ENCODE measurements at places on chromosomes 3 and 15. TPM values are rescaled to one million over a fixed set of nuclear protein-coding genes. Genes with fewer than 3 reads are reported as not detected.

DNA sequence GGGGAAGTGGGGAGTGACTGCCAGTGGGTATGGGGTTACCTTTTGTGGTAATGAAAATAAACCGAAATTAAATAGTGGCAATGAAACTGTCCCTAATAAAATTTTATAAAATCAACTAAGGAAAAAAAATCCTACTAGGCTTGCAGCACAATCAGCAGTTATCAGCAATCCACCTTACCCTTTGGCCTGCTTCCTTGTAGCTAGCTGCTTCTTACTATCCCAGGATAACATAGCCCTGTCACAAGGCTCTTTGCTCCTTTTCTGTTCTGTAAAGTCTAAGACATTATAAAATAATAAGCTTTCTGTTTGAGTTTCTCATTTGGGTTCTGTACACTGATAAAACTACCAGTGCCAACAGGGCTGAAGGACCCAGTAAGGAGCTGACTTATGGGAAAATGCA lies 23.0 kb upstream of the CTXND1 start:
- H3K27ac ChIP-seq: no peak overlapping the region
- H3K4me1 ChIP-seq: no peaks in the 10 kb centered on the region
- no peak for DNase-seq
- no peak overlapping the region for H3K4me3 ChIP-seq
- H3K36me3 ChIP-seq: no peaks in the 10 kb centered on the region

DNA sequence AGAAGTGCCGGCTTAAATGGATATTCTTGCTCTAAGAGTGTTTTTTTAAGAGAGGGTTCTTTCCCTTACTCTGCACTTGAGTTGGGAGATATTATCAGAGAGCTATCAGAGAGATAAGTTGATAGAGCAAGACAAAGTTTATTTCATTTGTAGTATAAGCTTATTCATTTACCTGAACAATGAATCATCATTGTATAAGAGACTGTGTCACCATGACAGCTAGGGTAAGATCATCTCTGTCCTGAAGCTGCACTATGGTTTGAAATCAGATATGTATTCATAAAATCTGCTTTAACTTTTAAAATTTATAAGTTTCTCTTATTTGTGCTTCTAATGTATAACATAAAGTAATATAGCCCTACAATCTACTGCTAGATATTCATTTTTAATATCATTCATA lies 128.1 kb upstream of the ARL6 start:
- H3K36me3 ChIP-seq: no peaks in the 10 kb centered on the region
- H3K4me3 ChIP-seq: no peak overlapping the region
- H3K27ac ChIP-seq: no peak overlapping the region

- H3K4me1 ChIP-seq: no peaks in the 10 kb centered on the region
- H3K27ac ChIP-seq: no peak overlapping the region
- H3K36me3 ChIP-seq: no peaks in the 10 kb centered on the region
- no peak for DNase-seq
- H3K27me3 ChIP-seq: no peaks in the 10 kb centered on the region
Observed at GRCh38 chr15:37709669-37710068, 224.8 kb upstream of the TMCO5A start.

DNA sequence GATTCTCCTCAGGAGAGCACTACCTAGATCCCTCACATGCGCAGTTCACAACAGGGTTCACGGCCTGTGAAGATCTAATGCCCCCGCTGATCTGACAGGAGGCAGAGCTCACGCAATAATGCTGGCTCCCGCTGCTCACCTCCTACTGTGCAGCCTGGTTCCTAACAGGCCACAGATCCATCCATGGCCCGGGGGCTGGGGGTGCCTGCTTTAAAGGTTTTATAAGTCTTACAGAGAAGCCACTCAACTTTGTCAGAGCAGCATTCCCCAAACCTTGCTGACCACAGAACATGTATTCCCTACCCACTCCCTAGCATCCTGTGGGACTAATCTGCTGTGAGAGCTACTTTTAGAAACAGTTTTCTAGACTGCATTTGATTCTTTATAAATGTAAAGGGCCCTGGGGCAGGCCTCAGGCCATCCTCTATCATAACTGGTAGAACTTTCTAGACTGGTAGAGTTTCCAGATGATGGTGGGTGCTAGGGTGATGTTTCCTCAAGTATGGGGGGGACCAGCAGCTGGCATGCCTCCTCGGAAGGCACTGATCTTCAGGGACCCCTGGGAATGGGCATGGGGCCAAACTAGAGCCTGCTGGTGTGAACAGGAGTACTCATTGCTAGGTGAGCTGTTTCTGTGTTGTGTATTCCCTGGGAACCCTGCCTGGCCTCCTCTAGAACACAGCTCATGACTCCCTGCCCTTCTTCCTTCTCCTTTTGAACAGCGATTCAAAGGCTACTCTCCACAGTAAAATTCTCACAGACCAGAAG lies 25.7 kb upstream of the RAD18 start:
- H3K4me3 ChIP-seq: no peak overlapping the region
- no peaks in the 10 kb centered on the region for H3K27me3 ChIP-seq
- no peaks in the 10 kb centered on the region for H3K36me3 ChIP-seq
- H3K4me1 ChIP-seq: no peaks in the 10 kb centered on the region
- no peak overlapping the region for H3K27ac ChIP-seq

GRCh38 chr3:48077815-48078214 lies 61.6 kb upstream of the MAP4 start:
- H3K36me3 ChIP-seq: no peaks in the 10 kb centered on the region
- H3K4me1 ChIP-seq: no peaks in the 10 kb centered on the region
- H3K27ac ChIP-seq: no peak overlapping the region
- DNase-seq: no peak

- no peak overlapping the region for H3K27ac ChIP-seq
- no peak for DNase-seq
- H3K4me3 ChIP-seq: no peak overlapping the region
- no peaks in the 10 kb centered on the region for H3K27me3 ChIP-seq
Observed at GRCh38 chr3:190773948-190774347, 88.5 kb downstream of the GMNC start.

- H3K4me1 ChIP-seq: no peaks in the 10 kb centered on the region
- DNase-seq: no peak
- H3K27me3 ChIP-seq: no peaks in the 10 kb centered on the region
Observed at GRCh38 chr3:168839653-168840052, 743.9 kb upstream of the GOLIM4 start.

GRCh38 chr3:10400050-10400748 lies 79.3 kb upstream of the SEC13 start:
- H3K27ac ChIP-seq: no peak overlapping the region
- DNase-seq: no peak
- no peaks in the 10 kb centered on the region for H3K36me3 ChIP-seq
- no peaks in the 10 kb centered on the region for H3K4me1 ChIP-seq
- H3K27me3 ChIP-seq: no peaks in the 10 kb centered on the region
- no peak overlapping the region for H3K4me3 ChIP-seq

GRCh38 chr3:120198305-120198878 lies 86.6 kb downstream of the GPR156 start:
- H3K27me3 ChIP-seq: no peaks in the 10 kb centered on the region
- no peak overlapping the region for H3K4me3 ChIP-seq
- peaks cover 5% of the 10 kb centered on the region for H3K4me1 ChIP-seq
- H3K27ac ChIP-seq: no peak overlapping the region

DNA sequence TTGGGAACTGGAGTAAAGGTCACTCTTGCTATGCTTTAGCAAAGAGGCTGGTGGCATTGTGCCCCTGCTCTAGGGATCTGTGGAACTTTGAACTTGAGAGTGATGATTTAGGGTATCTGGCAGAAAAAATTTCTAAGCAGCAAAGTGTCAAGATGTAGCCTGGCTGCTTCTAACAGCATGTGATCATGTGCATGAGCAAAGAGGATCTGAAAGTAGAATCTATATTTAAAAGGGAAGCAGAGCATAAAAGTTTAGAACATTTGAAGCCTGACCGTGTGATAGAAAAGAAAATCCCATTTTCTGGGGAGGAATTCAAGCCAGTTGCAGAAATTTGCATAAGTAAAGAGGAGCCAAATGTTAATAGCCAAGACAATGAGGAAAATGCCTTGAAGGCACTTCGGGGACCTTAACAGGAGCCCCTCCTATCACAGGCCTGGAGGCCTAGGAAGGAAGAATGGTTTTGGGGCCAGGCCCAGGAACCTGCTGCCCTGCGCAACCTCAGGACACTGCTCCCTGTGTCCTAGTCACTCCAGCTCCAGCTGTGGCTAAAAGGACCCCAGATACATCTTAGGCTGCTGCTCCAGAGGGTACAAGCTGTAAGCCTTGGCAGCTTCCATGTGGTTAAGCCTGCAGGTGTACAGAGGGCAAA lies 212.2 kb upstream of the LINGO1 start:
- H3K4me3 ChIP-seq: no peak overlapping the region
- H3K27me3 ChIP-seq: no peaks in the 10 kb centered on the region
- H3K36me3 ChIP-seq: no peaks in the 10 kb centered on the region
- no peaks in the 10 kb centered on the region for H3K4me1 ChIP-seq
- no peak for DNase-seq
- H3K27ac ChIP-seq: no peak overlapping the region

- H3K4me1 ChIP-seq: no peaks in the 10 kb centered on the region
- H3K36me3 ChIP-seq: no peaks in the 10 kb centered on the region
- H3K27me3 ChIP-seq: no peaks in the 10 kb centered on the region
- no peak overlapping the region for H3K27ac ChIP-seq
- no peak for DNase-seq
Observed at GRCh38 chr3:115562636-115563267, 60.6 kb upstream of the GAP43 start.

- no peaks in the 10 kb centered on the region for H3K27me3 ChIP-seq
- no peak overlapping the region for H3K27ac ChIP-seq
- no peaks in the 10 kb centered on the region for H3K4me1 ChIP-seq
- H3K4me3 ChIP-seq: no peak overlapping the region
- no peaks in the 10 kb centered on the region for H3K36me3 ChIP-seq
Observed at GRCh38 chr3:55622733-55623132, 135.6 kb upstream of the WNT5A start.

DNA sequence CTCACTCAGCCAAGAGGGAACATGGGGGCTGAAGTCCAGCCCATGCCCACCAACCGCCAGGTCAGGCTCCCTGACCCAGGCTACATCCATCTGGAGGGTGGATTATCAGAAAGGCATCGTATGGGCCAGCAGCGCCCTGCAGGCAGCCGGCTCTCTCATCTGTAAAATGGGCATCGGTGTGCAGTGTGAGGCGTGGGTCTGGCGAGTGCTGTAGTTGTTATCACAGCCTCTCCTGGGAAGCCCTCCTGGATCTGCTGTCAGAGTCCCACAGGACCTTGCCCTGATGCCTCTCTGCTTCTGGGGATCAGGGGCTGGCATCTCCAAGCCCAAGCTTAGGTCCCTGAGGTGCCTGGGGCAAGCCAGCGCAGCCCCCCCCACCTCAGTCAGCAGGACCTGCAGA lies 27.4 kb downstream of the CFAP100 start:
- no peak overlapping the region for H3K4me3 ChIP-seq
- H3K27me3 ChIP-seq: no peaks in the 10 kb centered on the region
- H3K36me3 ChIP-seq: no peaks in the 10 kb centered on the region
- H3K4me1 ChIP-seq: no peaks in the 10 kb centered on the region

- DNase-seq: no peak
- H3K27ac ChIP-seq: no peak overlapping the region
- no peaks in the 10 kb centered on the region for H3K4me1 ChIP-seq
- no peaks in the 10 kb centered on the region for H3K36me3 ChIP-seq
Observed at GRCh38 chr3:165502707-165503106, 306.5 kb upstream of the SLITRK3 start.

DNA sequence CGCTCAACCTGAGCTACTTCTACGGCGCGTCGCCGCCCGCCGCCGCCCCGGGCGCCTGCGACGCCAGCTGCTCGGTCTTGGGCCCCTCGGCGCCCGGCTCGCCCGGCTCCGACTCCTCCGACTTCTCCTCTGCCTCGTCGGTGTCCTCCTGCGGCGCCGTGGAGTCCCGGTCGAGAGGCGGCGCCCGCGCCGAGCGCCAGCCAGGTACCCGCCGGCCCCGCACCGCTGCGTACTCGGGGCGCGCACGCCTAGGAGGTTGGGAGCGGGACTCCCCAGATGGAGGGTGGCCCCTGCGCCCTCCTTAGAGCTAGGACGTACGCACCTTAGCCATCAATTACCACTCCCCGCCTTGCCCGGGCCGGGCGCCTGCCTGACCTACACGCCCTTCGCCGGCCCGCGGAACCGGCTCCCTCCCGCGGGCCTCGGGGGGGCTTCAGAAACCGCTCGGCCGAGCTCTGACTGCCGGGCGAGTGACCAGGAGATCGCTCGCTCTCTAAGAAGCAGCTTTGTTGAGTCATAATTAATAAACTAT lies 466 bp downstream of the NFKBIZ start:
- no peaks in the 10 kb centered on the region for H3K27me3 ChIP-seq
- DNase-seq: peak; percentile 42
- no peaks in the 10 kb centered on the region for H3K4me1 ChIP-seq
- peak overlapping the region; percentile 96 for H3K27ac ChIP-seq

DNA sequence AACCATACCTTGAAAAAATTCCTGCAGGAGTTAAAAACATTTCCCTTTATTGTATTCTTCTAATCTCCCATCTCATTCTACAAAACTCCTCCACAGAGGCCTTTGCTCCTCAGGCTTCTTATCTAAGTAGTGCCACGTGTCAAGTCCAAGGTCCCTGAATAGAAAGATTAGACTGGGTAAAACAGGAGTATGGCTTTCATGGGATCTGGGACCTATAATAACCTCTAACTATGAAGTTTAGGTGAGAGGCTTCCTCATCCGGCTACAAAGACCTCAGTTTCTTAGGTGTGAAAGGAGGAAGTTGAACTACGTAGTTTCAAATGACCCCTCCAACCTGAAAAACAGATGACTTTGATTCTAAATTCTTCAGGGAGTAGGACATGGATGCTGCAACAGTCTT lies 20.0 kb downstream of the GPR15 start:
- no peaks in the 10 kb centered on the region for H3K27me3 ChIP-seq
- no peak for DNase-seq
- no peak overlapping the region for H3K27ac ChIP-seq
- H3K36me3 ChIP-seq: no peaks in the 10 kb centered on the region
- no peaks in the 10 kb centered on the region for H3K4me1 ChIP-seq

- no peaks in the 10 kb centered on the region for H3K36me3 ChIP-seq
- H3K4me3 ChIP-seq: no peak overlapping the region
- H3K27me3 ChIP-seq: no peaks in the 10 kb centered on the region
Observed at GRCh38 chr3:107387555-107387954, 10.3 kb downstream of the CCDC54 start.

- no peak overlapping the region for H3K4me3 ChIP-seq
- H3K36me3 ChIP-seq: no peaks in the 10 kb centered on the region
Observed at GRCh38 chr15:81222007-81222406, 25.3 kb downstream of the IL16 start.

GRCh38 chr3:37994639-37994972 lies 4.0 kb downstream of the VILL start:
- H3K36me3 ChIP-seq: no peaks in the 10 kb centered on the region
- DNase-seq: no peak
- H3K27ac ChIP-seq: peak overlapping the region; percentile 85
- H3K4me1 ChIP-seq: peaks cover 25% of the 10 kb centered on the region

The HSPBAP1 gene
- total RNA-seq: 10.6 TPM

The RTP3 gene
- 1.1 TPM for total RNA-seq

The SLC7A14 gene
- 0.31 TPM for total RNA-seq

The SMCO1 gene
- total RNA-seq: 0.25 TPM

The SQOR gene
- total RNA-seq: 8.1 TPM

The IQCF5 gene
- total RNA-seq: 114 TPM

The ANKRD63 gene
- 3.1 TPM for total RNA-seq

The GABRB3 gene
- total RNA-seq: 16.2 TPM

The FANCD2OS gene
- 14.3 TPM for total RNA-seq

All from testis (tissue), 5 donors.